ENCODE measurements at places on chromosomes 12 and 14.

GRCh38 chr12:120628919-120629318 lies 11.5 kb upstream of the CABP1 start:
- DNase-seq: no peak

- DNase-seq: no peak
Measured at GRCh38 chr14:54381821-54382220, 15.0 kb upstream of the CDKN3 start.

DNA sequence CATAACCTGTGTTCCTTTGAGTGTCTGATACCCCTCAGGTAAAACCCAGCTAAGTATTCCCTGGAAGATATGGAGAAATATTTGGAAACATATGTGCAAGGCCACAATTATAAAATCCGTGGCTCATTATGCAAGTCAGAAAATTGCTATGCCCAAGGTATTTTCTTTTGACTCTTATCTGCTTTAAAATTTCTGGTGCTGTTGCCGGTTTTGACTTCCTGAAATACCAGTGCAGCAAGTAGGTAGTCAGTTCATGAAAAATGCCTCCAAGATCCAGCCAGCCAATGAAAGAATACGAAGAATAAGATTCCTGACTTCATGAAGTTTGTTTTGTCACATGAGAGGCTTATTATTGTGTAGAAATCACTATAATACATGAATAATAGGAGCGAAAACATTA lies 20.2 kb upstream of the FUT8 start:
- no peak for DNase-seq

DNA sequence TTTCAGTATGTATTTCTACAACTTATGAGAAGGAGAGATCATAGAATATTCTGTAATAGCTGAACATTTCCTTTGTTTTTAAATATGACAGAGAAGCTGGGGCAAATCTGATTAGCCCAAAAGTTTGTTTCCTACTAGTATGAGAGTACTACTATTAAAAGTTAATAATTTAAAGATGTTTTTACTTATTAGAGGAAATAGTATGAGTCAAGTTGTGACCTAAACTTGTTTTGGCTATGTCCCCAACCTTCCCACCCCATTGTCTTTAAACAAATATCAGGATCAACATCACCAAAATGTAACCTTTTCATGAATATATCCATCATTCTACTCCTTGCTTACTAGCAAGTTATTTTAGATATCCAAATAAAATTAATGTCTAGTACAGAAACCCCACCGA lies 10.5 kb downstream of the GNPNAT1 start:
- DNase-seq: no peak

DNA sequence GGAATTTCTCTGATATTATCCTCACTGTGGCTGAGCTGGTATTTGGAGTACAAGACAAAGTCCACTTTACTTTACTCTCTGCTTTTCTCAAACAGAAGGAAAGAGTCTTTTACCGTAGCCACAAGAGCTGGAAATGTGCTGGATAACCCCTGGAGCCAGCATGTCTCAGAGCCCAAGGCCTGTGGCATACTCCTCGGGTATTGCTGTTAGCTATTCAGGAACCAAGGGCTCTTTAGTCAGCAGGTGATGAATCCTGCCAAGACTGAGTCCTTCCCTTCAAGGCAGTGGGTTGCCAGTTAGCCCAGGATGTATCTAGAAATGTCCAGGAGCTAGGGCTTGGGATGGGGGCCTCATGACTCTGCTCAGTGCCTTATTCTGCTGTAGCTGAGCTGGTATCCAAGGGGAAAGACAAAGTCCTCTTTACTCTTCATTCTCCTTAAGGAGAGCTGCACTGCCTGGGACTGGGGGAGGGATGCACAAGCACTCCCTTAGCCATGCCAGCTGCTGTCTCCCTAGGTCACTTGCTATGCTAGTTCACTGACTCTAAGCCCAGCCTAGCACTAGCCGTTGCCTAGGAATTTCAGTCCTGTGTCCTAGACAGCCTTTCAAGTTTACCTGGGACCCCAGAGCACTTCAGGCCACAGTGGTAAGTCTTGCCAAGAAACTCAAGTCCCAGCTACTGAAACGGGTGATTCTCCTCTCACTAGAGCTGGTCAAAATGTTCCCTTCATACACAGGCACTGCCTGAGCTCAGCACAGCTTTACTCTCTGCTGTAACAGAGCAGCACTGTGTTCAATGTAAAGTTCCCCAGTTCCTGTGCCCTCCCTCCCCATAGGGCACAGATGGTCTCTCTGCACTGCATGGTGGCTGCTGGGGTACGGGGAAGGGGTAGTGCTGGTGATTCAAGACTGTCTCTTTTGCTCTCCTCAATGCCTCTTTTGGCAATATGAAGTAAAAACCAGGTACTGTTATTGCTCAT lies 136.4 kb downstream of the SLC35F4 start:
- DNase-seq: no peak

GRCh38 chr14:96383445-96383844 lies 8.5 kb upstream of the AK7 start:
- DNase-seq: no peak

- DNase-seq: no peak
Measured at GRCh38 chr14:24123424-24124417, 6.7 kb upstream of the FITM1 start.

GRCh38 chr14:105442834-105443233 lies 23.2 kb downstream of the MTA1 start:
- no peak for DNase-seq

- DNase-seq: no peak
Measured at GRCh38 chr12:18953505-18953904, 176.0 kb upstream of the PLEKHA5 start.

DNA sequence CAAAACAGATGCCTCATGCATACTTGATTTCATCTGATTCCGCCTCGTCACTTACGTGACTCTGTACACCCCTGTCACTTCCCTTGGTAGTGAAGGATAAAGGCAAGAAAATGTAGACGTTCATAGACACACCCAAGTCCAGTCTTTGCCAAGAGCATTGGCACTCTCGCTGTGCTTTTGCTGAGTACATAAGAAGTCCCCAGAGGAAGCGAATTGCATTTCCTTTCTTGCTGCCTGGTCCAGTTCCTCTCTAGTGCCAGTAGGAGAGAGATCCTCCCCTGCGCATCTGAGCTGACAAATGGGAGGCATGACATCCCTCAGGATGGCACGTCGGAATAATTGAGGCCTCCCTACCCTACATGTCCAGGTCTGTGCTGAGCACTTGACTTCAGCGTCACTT lies 21.3 kb upstream of the RIN3 start:
- no peak for DNase-seq

GRCh38 chr12:22361785-22362184 lies 27.3 kb upstream of the ST8SIA1 start:
- DNase-seq: no peak

DNA sequence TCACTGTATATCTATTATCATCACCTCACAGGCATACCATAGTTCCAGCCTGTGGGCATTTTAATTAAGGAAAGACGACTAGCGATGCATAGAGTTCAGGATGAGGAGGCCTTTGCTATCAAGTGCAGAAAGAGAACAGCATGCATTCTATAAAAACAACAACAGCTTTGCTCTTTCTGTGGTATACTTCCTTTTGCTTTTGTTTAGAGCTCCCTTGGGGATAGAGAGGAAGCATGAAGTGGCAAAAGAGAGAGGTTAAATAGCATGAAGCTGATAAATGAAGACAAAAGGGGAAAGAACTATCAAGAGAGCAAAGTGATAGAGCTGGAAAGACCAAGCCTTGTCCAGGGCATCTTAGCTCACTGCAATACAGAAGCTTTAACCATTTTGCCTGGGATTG lies 23.5 kb downstream of the IFNG-AS1 start:
- DNase-seq: no peak

GRCh38 chr12:89134213-89134770 lies 218.0 kb downstream of the DUSP6 start:
- no peak for DNase-seq

DNA sequence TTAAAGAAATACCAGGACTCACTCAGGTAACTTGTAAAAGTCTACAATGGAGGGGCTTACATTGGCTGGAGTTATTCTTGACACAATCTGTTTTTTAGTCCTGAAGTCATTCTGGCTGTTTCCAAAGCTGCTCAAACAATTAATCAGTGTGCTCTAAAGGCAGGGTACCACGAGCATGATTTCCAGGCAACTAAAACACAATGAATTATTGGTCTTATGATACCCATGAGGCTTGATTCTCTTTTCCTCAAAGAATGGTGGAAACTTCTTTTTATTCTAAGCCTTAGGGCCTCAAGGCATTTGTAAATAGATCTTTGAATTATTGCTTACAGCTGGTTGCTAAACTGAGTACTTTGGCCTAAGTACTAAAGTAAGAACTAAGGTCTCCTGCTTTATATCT lies 199.8 kb upstream of the PDZRN4 start:
- no peak for DNase-seq

- DNase-seq: no peak
Measured at GRCh38 chr12:130636370-130636769, 79.7 kb downstream of the RIMBP2 start.

DNA sequence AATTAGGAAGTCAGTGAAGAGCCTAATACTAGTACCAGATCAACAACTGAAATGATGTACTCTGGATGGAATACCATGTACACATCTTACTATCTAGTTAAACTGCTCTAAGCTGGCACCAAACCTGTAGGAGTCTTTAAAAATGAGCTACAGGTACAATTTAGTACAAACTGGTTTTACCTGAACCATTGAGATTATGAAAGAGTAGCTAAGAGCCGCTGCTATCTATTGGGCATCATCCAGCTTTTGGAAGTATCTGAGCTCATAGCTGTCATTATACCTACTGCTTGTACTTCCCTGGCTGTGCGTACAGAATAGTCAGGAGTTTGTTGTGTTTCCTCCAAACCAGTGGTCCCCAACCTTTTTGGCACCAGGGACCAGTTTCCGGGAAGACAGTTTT lies 12.4 kb downstream of the TBC1D30 start:
- no peak for DNase-seq

DNA sequence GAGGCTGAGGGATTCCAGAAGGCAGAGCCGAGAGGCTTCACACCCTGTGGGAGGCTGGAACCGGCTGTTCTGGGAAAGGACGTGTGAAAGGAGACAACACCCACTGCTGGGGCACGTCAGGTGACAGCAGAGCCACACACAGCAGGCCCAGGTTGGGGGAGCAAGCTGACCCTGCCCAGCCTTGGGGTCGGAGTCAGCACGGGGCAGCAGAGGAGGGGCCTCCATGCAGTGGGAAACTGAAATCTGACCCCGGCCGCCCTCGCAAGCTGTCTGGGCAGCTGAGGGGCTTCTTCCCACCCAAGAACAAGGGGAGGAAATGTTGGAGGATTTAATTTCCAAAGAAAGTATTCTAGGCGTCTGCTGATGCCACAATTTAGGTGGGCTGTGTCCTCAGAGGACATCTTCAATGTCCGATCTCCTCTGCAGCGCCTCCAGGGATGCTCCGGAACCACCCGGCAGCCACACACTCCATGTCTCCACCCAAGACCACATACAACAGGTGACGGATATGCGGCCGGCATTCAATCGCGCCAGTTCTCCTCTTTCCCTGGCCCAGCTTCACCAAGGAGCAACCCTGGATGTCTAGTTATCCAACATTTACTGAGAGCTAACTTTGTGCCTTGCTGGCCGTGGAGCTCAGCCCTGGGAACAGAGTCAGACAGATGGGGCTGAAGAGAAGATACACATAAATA lies 30.7 kb downstream of the SNRNP35 start:
- no peak for DNase-seq

DNA sequence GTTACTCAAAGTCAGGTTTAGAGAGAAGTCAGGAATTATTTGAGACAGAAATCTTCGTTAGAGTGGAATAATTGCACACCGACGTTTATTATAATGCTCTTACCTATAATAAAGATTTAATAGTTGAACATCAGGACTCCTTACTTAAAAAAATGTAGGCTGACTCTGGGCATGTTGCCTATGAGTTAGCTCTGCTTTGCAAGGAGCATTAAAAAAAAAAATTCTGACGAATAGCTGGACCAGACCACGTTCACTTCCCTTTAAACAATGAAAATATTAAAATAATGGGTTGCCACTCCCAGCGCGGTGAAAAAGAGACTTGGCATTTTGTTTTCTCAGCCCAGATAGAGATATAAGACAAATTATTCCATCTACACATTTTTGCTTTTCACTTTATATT lies 574 bp upstream of the FANCM start:
- DNase-seq: peak; percentile 49

- DNase-seq: no peak
Measured at GRCh38 chr12:124777399-124778372, 86.0 kb downstream of the SCARB1 start.

GRCh38 chr12:4118017-4118510 lies 155.5 kb upstream of the CCND2 start:
- DNase-seq: no peak

- no peak for DNase-seq
Measured at GRCh38 chr12:42588524-42589464, 752 bp downstream of the PRICKLE1 start.

DNA sequence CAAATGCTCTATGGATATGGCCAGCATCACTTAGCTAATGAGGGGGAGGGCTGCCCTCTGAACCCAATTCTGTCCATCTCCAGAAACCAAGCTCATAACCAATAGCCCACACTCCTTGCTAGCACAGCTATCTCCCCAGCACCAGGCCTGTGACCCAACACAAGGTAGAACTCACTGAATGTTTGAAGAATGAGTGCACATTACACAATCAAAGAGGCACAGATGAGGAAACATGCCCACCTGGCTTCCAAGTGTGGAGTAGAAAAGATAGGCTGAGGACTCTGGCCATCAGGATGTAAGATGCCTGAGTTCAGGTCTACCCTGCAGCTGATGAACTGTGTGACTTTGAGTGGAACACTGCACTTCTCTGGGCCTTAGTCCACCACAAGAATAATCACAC lies 268.4 kb downstream of the BCL11B start:
- no peak for DNase-seq

- DNase-seq: peak; percentile 51
Measured at GRCh38 chr12:67068761-67069450, 200.3 kb upstream of the CAND1 start.

DNA sequence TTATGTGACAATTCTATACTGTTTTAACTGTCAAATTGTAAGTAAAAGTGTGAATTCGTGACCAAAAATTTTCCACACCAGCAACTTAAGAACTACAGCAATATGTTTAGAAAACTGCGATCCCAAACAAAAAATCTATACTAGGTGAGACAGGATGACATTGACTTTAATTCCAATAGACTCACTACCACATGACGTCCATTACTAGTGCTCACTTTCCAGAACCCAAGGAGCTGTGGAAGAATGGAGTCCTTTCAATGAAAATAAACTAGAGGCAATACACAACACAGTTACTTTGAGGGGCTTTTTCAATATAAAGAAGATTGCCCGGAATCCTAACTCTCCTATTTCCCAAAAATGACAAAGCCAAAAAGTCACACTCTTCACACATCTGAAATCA lies 1.4 kb downstream of the EPS8 start:
- no peak for DNase-seq
